SW 1271 (cell line): ENCODE measurements at places on chromosomes 3 and 15.
A peak's percentile ranks its signal among the peaks of the same experiment; 100 is the strongest.

GRCh38 chr15:31259562-31260252 is 66.9 kb upstream of the KLF13 start:
- DNase-seq, result no peak

- DNase-seq, result no peak
Observed at GRCh38 chr15:100726421-100727190, 124.2 kb downstream of the ASB7 start.

DNA sequence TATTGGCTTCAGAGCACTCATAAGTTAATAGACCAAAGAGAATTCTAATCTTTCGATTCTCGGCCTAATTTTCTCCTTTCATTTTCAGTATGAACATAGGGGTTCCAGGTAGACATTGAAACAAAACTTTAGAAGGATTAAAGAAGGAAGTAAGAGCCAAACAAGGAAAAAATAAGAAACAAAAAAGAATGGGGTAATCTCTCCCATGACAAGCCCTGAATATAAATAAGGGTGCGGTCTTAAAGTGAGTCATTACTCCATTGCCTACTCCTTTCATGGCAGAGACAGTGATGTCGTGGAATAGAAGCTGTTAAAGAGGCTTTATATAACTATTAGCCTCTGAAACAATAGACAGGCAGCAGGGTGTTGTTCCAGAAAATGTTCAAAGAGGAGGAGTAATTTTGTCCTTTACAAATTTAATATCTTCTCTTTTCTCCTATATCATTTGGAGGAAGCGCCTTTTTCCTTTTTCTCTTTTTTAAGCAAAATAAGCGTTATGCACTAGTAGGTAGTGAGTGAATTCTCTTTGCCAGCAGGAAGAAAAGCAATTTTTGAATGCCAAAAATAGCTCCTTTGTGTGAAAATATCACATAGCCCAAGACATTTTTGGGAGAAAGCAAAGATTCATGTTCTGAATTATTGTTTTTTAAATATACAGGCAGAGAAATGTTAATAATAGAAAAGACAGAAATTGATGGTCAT is 607.9 kb upstream of the KCNMB2 start:
- DNase-seq, result no peak

DNA sequence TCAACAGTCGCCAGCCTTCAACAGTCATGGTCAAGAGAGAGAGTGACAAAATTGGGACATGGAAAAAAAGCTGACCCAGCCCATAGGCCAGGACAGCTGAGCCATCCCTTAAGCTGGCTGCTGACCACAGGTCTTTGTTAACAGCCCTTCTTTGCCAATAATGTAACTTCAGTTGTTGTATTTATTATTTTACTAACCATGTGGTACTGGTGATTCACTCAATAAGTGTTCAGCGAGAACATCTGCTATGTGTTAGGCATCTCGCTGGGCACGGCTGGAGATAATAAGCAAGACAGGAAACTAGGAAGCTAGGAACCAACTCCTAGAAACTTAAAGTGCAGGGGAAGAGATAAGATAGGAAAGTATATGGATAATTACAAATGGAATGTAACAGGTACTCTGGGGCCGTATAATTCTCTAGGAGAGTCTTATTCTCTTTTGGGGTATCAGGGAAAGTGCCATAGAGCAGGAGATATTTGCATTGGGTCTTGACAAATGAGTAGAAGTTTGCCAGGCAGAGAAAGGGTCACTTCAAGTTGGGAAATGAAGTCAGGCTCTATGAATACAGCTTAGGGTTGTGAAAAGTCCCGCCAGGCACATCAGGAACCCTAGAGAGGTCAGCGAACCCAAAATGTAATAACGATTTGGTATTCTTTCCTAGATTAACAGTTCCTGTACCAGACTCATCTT is 84.0 kb upstream of the TRA2B start:
- DNase-seq, result peak; percentile 62

GRCh38 chr15:89774492-89774891 is 1.6 kb upstream of the MESP2 start:
- no peak for DNase-seq

DNA sequence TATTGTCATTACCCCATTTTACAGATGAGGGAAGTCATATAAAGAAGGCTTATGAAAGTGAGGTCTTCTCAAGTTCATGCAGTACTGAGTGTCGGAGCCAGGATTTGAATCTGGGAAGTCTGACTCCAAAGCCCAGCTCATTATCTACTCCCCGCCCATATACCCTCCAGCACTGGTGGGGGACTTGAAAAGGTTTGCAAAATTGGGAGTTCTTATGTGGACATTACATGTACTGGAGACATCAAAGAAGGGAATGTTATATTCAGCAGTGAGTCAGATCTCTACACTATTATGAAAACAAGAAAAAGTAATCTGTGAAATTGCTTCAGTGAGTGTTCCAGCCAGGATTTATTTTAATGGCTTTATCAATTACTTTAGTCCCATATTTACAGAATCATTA is 185.2 kb upstream of the CADPS start:
- no peak for DNase-seq
